ENCODE measurements at places on chromosomes 6 and 20. TPM values are rescaled to one million over a fixed set of nuclear protein-coding genes. Genes with fewer than 3 reads are reported as not detected.

TBP gene
- 25.6 TPM for total RNA-seq

PGC gene
- total RNA-seq: not detected

SLC22A1 gene
- 1.6 TPM for total RNA-seq

DNA sequence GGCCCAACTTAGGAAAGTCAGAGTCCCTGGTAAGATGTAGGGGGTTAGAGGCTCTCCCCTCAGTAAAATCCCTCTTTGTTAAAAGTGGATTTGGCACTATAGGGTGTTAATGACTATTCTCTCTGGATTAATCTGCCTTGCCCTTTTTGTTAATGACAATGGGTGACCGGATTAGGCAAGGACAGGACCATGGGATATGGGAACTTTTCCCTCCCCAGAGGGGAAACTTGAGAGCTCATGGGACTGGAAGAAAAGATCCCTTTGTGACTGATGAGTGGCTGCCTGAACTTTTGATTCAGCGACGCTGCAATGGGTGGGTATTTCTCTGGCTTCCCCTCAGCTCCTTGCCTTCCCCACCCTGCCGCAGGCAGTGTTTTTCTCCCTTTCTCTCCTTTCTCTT, 12.2 kb upstream of the TAAR9 start:
- peaks cover 56% of the 10 kb centered on the region for H3K27me3 ChIP-seq
- DNase-seq: no peak
- H3K27ac ChIP-seq: no peak overlapping the region

GRCh38 chr20:530321-530720, 13.3 kb downstream of the CSNK2A1 start:
- peaks cover 67% of the 10 kb centered on the region for H3K36me3 ChIP-seq
- H3K27ac ChIP-seq: no peak overlapping the region
- H3K4me1 ChIP-seq: peaks cover 18% of the 10 kb centered on the region
- DNase-seq: no peak

- H3K27me3 ChIP-seq: no peaks in the 10 kb centered on the region
- H3K4me3 ChIP-seq: no peak overlapping the region
- H3K27ac ChIP-seq: no peak overlapping the region
- no peak for DNase-seq
Observed at GRCh38 chr20:34626992-34627391, 49.9 kb downstream of the PIGU start.

Measured in activated CD8-positive, alpha-beta memory T cell treated with anti-CD3 and anti-CD28 coated beads, Interleukin-2, amount 10 ng/mL, durations not matched to agents 7 days and 5 days (primary cell).